ENCODE measurements at places on chromosomes 7 and 10.

DNA sequence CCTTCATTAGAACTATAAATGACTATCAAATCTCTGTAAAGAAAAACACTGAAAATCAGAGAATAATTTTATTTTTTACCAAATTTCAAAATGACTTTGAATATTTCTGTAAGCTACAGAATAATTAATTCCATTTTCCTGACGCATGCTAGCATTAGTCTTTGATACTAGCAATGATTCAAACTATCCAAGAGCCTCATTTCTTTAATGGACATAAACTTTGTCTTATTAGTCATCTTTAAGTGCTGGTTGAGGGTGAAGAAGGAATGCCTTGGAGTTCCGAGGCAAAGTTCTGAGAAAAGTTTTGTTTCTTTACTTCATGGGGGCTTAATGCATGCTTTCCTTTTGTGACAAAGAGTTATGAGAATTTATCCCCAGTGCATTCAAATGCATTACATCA, 137.3 kb downstream of the AGMO start:
- DNase-seq = no peak

GRCh38 chr7:19971956-19972355, 198.5 kb upstream of the TMEM196 start:
- DNase-seq = no peak

GRCh38 chr10:6114299-6114698, 25.5 kb downstream of the RBM17 start:
- no peak for DNase-seq

- DNase-seq = no peak
Measured at GRCh38 chr7:112076324-112076723, 129.9 kb downstream of the DOCK4 start.

DNA sequence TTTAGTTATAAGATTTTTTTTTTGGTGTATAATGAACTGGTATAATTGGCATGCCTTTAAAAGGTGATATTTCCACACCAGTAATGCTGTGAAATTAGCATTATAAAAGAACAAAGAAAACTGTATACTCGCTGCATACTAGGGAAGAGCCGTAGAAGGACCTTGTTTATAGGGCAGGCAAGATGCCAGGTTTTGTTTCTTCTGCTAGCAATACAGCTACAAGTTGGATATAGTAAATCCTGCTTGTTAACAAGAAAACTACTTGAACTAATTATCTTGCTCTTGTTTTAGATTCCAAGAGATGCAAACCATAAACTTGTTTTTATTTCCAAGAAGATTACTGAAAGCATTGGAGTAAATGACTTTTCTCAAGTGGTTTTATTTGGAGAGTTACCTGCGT, 1.9 kb downstream of the DNAH11 start:
- DNase-seq = no peak

GRCh38 chr10:21760332-21760731, 226.3 kb downstream of the MLLT10 start:
- no peak for DNase-seq

DNA sequence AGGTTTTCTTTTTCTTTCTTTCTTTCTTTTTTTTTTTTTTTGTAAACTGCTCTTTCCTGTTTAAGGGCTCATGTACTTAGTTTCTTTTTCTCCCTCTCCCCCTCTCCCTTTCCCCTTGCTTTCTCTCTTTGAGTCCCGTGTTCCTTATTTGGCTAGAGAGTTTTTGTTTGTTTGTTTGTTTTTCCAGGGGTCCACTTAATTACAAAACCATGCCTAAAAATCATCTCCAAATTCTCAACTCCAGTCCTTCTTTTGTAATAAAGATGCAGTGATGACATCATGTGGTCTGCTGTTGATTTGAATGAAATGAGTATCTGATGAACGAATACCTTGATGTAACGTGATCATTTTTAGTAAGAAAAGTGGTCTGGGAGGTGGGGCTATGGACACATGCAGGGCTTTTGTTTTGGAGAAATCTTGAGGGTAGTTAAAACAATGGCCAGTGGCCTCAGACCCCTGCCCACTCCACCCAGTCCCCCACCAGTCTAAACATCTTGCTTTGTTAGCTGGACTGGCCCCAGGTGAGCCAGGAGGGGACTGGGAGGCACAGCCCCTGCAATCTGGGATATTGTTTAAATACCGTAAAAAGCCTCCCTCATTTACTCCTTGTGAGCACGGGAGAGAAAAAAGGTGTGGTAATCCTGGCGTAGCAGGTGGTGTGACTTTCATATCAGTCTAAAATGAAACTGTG, 165.7 kb downstream of the LRMDA start:
- no peak for DNase-seq

DNA sequence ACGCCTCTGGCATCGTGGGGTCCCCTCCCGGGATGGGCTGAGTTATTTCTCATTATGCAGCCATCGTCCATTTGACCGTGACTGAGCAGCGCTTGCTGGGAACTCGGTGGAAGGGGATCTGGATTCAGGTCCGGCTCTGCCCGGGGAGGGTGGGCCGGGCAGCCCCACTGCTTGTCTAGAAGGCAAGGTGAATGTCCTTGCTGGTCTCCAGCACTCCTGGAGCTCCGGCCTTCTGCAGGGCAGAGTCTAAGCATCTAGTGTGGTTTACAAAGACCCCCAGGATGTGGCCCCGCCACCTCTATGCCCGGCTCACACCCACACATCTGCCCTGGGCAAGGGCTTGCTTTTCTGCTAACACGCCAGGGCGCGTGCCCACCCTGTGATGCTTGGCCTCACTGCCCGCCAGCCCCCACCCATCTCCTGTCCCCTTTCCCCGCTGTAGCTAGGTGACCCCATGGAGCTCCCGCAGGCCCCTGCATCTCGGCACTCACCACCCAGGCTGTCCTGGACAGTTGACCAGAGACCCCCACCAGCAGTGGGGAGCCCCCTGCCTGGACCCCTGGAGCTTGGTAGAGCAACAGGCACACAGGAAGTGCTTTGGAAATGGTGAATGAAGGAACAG, 151.0 kb upstream of the CHST15 start:
- DNase-seq = no peak

DNA sequence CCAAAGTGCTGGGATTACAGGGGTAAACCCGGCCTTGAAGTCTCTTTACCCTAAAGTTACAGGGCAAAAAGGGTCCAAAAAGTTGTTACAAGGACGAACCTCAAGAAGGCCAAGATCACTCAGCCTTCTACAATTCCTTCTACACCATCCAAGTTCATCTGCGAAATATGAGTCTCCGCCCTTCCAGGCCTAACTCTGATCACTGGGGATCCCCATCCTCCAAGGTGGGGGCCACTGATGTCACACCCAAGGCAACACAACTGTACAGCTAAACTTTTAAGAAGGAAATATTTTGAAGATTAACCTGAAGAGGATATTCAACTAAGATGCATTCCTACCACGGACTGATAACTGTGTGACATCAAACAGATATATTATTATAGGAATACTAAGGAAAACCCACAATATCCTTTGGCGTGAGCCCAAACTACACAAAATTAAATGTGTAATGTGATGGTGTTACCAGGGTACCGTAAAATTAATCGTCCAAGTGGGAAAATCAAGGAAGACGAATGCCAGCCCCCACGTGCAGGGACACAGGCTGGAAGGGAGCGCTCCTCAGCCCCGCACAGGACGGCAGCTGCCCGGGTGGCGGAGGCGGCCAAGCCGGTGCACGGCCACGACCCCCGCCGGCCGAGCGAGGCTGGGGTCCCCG, 1.0 kb downstream of the PAXIP1 start:
- no peak for DNase-seq

DNA sequence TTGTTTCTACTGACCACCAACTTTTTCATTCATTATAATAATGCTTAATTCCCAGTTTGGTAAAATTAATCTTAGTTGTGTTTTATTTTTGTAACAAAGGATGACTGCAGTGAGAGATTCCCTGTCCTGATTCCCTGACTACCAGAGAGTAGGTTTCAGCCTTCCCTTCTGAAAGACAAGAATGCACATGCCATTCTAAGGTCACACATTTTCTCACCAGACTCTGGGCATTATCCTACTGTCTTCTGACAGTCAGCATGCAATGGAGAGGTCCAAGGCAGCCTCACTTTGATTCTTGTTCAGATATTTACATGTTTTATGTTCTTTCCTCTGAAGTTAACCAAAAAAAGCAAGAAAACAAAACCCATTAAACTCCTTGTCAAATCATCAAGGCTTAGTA, 372.7 kb upstream of the CDC14C start:
- no peak for DNase-seq

DNA sequence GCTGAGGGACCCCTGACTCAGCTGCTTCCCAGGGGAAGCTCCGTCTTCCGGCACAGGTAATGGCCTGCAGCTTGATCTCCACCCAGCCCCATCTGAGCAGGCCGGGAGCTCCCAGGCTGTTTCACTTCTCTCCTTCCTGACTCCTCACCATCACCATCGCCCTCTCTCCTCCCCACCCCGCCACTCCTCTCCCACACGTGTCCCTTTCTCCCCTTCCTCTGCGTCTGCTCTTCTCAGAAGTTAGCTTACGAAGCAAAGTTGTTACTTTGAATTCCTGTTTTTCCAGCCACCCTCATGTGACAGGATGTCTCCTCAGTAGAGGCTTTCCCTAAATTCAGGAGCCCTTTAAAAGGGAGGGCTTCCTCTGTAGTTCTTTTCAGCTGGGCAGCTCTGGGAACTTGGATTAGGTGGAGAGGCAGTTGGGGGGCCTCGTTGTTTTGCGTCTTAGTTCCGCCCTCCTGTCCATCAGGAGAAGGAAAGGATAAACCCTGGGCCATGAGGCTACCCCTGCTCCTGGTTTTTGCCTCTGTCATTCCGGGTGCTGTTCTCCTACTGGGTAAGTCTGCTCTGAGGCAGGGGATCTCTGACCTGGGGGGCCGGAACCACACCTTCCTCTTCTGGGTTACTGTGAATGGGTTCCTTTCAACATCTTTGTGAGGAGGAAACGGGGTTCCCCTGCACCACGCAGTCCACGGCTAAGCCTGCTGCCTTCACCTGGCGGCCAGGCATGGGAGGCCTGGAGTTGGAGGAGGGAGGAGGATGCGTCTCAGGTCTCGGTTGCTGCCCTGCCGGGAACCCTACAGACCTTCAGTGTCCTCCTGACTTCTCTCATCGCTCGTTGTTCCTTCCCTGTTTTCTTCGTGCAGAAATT, at the start of gene MRC1:
TSS of gene MRC1 (plus strand) at position 378 of the 871 bp plus-strand sequence. CDS start at position 496, 118 bp downstream.
- no peak for DNase-seq

DNA sequence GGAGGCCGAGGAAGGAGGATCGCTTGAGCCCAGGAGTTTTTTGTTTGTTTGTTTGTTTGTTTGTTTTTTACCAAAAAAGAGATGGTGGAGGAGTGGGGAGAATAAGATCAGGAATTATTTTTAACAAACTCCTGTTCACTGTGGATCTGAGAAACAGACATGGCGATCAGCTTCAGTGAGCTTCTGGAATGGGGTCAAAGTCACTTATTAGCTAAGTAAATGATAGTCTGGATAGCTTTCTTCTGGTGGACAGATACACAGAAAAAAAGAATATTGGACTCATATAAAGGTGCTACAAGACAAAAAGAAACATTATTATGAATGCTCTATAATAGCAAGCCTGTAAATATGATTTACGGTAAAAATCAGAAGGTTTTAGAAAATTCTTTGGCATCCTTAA, 85.1 kb downstream of the POU6F2 start:
- DNase-seq = no peak
